ENCODE measurements at places on chromosomes 3 and 15.
A peak's percentile ranks its signal among the peaks of the same experiment; 100 is the strongest.

- no peak for DNase-seq
Observed at GRCh38 chr3:192892981-192893700, 24.5 kb downstream of the MB21D2 start.

GRCh38 chr3:185270262-185270955 lies 16.6 kb upstream of the EHHADH start:
- DNase-seq: peak; percentile 23

GRCh38 chr3:1007866-1008265 lies 85.0 kb upstream of the CNTN6 start:
- DNase-seq: no peak

- DNase-seq: no peak
Observed at GRCh38 chr3:126867190-126867862, 115.6 kb upstream of the PLXNA1 start.

- DNase-seq: no peak
Observed at GRCh38 chr15:90029024-90029423, 27.9 kb downstream of the ZNF710 start.

GRCh38 chr3:129665024-129665768 lies 58.7 kb upstream of the PLXND1 start:
- peak; percentile 69 for DNase-seq

DNA sequence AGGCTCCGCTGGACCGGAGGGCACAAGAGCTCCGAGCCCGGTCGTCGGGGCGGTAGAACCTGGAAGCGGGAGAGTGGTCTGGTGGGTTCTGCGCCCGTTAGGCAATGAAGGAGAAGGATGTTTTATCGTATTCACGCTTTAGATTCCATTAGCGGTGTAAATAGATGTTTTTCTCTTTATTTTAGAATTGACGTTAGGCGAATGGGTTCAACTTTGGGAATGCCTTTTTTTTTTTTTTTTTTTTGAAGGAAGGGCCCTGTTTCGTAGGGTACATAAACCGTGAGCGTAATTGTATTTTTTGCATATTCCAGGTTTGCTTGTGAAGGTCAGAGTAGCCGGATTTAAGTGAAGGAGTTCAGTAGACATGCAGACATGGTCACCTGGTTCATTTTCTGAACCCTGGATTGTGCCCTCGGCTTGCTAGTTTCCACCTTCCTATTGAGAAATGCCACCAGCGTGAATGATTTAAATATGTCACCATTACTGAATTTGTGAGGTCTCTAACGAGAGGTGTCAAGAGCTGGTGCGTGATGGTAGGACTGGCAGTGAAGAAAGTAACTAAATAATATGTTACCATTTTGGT lies 808 bp downstream of the RBM6 start:
- DNase-seq: peak; percentile 16

DNA sequence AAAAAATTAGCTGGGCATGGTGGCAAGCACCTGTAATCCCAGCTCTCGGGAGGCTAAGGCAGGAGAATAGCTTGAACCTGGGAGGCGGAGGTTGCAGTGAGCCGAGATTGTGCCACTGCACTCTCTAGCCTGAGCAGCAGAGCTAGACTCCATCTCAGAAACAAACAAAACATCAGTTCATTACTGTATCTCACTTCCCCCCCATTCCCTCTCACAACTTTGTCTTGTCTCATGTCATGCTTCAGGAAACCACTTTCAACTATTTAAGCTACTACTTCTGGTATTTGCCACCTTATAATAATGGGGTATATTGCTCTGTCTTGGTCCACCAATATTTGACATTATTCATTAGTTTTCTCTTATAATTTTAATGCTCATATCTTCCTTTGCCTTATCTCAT lies 26.2 kb downstream of the PIK3CA start:
- DNase-seq: no peak

DNA sequence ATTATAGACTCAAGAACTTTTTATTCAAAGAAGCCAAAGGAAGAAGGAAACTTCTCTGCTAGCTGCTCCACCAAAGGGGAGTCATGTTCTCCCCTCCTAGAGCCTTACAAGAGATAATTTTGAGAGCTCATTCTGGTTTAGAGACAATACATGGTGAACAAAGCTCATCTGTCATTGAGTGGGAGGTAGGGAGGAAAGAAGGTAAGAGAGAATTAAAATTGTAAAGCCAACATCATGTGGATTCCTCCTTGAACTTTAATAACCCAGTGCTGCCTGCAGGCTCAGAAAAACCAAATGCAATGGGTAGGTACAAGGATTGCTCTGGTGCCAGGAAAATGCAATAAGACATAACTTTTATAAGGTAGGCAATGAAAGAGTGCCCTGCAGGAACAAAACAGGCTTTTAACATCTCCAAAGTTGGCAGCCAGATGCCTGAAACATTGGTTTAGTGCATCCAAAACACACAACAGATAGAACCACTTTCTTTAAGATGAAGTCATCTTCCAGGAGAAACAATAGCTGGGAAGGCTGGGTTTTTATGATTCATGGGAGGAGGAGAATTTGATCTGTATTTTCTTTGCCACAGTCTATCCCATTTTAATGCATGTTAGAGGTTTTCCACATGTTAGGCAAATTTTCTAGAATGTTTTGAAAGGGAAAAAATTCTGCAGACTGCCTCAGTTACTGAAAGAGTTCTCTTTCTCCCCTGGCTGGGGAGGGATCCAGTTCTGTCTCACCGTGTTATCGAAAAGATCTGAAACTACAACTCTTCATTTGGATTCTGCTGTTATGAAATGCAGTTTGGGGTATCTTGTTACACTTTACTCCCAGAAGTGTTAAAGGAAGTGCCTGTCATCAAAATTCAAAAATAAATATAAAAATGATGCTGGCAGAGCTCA lies 11.3 kb upstream of the ARHGEF3 start:
- peak; percentile 50 for DNase-seq

GRCh38 chr15:82530606-82531379 lies 9.5 kb downstream of the RPS17 start:
- DNase-seq: peak; percentile 77

GRCh38 chr3:37255990-37256308 lies 81.6 kb upstream of the LRRFIP2 start:
- no peak for DNase-seq

DNA sequence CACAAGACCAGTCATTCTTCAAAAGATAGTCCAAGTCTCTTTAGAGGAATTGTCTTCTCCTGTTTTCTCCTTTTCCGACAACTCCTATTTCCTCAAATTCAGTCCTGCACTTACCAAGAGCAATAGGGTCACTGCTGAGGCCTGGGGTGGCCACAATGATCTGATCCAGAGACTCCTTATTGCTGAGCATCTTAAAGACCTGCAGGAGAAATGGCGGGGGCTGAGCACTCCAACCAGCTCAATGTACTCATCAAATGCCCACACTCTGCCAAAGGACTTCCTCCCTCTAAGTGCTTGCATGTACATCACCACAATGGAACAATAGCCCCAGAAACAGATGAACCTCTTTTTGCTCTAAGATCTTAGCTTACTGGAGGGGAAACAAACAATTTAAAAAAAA lies 9.6 kb downstream of the UBL7 start:
- DNase-seq: no peak

- no peak for DNase-seq
Observed at GRCh38 chr3:110758208-110758607, 313.4 kb upstream of the NECTIN3 start.

GRCh38 chr3:104763007-104763406 lies 603.7 kb upstream of the ALCAM start:
- DNase-seq: peak; percentile 55

- DNase-seq: no peak
Observed at GRCh38 chr15:51812598-51812997, 16.9 kb upstream of the TMOD3 start.
